ENCODE measurements at places on chromosomes 1 and 21.

DNA sequence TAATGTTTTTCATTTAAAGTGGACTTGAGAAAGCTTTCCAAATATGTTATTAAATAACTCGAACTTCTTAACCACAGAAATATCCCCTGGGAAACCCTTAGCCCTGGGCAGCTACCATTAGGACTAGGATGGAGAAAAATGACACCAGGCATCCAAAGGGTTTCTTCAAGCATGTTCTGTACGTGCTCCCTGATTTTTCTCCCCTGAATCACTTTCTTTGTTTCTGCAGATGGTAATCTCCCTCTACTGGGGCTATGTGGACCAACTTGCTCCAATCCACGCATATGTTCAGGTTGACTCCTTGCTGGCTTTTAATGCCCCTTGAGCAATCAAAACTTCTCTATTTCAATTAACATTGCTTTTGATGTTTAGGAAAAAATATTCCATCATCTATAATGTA, 312.7 kb upstream of the C1orf87 start:
- no peak for DNase-seq

DNA sequence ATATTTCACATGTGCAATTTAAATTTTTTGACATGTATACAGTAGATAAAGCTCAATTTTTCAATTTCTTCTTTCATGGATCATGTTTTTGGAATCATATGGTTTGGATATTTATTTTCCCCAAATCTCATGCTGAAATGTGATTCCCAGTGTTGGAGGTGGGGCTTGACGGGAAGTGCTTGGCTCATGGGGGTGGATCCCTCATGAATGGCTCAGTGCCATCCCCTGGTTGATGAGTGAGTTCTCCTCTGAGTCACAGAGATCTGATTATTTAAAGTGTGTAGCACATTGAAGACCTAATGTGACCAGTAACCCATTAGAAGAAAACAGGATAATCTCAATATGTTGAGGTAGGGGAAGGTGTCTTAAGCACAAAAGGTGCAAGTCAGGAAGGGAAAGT, 9.1 kb upstream of the IFI16 start:
- DNase-seq: no peak

GRCh38 chr1:184194236-184194635, 142.7 kb downstream of the TSEN15 start:
- no peak for DNase-seq

- no peak for DNase-seq
These were observed 102.1 kb downstream of the SLC30A10 start for GRCh38 chr1:219826290-219826689.

GRCh38 chr1:209672705-209673630, 2.2 kb upstream of the G0S2 start:
- no peak for DNase-seq

GRCh38 chr1:8985915-8986813, 40.1 kb downstream of the SLC2A7 start:
- DNase-seq: no peak

DNA sequence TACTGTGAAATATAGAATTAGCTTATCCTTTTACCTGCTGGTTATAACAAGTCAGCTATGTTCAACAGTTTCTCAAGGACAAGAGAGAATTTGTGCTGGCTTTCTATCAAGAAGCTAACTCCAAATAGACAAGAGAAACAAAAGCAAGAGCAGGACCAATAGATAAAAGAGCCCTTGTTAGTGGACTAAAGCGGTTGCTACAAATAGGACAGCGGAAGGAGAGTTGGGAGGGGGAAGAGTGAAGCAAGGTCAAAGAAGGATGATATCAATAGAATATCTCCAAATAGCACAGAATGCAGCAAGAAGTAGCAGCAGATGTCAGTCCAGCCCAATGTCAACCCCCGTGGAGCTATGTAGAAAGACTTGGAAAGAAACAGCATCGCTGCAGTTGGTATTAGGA, 53.0 kb upstream of the AKT3 start:
- DNase-seq: no peak

DNA sequence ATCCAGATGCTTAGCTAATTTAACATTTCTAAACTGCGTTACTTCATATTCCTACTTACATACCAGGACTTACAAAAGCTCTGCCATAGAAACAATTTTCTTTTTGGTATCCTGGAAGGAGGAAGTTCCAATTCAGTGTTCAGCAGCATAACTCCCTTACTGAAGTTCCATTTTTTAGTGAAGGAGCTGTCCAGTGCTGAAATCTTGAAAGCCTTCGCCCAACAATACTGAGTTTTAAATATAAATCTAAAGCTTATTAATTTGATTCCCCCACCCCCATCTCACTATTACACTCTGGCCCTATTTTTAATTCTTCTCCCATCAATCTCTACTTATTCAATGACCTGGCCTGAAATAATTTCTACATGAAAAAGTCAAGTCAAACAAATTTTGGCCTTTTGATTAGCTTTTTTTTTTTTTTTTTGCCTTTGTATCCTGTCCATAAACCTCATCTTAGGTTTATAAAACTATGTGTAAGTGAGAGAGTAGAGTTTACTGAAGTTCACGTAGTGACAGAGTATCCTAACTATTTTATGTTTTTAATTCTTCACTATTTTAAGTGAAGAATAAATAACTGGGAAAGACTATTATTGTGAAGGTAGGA, 323.0 kb upstream of the PLD5 start:
- no peak for DNase-seq

GRCh38 chr1:18300376-18300775, 180.4 kb upstream of the KLHDC7A start:
- DNase-seq: no peak

DNA sequence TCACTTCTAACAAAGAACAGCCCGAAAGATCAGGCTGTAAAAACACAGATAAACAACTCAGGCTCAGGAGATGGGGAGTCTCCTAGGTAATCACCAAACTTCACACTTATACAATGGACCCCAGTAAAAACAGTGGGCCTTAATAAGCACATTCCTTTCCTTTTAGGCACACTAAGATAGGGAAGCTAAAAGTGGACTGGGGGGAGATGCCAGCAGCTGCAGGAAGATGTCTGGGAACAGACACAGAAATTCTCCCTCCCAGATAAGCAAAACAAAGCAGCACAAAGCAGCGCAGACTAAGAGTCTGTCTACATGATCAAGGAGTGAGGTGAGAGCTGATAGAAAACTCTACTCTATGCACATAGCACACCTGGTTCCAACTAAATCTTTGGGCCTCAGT, 29.0 kb upstream of the CTBS start:
- no peak for DNase-seq

- no peak for DNase-seq
These were observed 2.8 kb upstream of the CASQ2 start for GRCh38 chr1:115771094-115771846.

DNA sequence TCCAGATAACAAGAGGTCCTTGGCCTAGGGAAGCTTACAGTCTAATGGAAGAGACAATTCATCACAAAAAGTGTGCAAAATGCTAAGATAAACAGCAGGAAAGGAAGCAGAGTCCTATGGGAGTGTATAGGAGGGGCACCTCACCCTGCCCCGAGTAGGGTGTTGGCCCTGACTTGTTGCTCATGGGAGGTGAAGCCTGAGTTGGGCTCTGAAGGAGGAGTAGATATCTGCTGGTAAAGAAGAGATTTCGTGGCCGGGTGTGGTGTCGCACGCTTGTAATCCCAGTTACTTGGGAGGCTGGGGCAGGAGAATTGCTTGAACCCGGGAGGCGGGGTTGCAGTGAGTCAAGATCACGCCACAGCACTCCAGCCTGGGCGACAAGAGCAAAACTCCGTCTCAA, 18.6 kb upstream of the GPR37L1 start:
- DNase-seq: no peak

- DNase-seq: no peak
These were observed 144.5 kb upstream of the DNAH14 start for GRCh38 chr1:224785040-224785328.

DNA sequence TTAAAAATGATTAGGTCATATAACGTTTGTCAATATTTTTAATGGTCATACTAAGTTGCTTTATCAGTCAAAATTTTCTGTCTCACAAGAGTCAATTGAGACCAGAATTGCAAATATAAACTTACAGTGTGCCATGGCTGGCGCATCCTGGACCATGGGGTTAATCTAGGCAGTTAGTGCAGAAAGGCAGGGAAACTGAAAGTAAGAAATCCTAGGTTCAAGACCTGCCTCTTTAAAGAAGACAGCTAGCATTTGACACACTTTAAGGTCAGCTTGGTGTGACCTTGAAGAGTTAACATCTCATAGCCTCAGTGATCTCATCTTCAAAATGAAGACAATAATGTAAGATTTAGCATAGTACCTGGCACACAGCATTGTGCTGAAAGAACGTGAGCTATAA, 210.0 kb upstream of the DAB1 start:
- no peak for DNase-seq

DNA sequence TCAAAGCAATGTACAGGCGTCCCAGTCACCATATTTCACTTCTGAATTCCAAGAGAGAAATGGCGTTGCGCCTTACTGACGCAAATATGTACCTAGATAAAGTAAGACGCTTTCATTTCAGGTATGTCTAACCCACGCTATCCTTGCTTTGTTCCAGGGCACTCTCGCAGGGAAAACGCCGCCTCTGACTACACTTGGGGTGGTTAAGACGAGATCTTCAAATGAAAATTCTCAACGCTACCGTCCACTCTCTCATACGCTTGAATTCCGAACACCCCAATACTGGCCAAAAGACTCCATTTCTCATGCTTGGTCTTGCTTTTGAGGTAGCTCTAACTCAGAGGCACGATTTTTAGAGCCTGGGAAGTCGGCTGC, 736 bp upstream of the ZMPSTE24 start:
- DNase-seq: no peak

DNA sequence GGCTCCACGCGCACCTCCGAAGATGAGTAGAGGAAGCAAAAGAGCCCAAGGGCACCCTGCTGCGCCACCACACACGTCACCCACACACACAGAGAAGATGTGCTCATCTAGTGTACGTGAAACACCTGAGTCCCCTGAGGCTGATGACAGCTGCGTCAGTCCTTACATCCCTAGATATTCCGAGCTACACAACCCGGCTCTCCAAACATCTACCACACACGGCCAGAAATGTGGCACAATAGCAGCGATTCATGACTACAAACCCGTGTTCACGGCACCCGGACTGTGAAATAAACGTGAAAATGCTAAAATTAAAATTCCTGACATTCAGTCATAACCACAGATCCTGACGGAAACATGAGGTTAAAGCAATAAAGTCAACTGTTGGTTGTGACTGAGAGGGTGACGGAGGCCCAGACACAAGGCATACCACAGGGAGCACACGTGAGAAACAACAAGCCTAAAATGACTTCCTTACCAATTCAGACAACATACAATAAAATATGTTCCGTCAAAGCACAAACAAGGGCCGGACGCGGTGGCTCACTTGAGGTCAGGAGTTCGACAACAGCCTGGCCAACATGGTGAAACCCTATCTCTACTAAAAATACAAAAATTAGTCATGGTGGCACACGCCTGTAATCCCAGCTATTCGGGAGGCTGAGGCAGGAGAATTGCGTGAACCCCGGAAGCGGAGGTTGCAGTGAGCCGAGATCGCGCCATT, 7.3 kb downstream of the SSU72 start:
- no peak for DNase-seq

DNA sequence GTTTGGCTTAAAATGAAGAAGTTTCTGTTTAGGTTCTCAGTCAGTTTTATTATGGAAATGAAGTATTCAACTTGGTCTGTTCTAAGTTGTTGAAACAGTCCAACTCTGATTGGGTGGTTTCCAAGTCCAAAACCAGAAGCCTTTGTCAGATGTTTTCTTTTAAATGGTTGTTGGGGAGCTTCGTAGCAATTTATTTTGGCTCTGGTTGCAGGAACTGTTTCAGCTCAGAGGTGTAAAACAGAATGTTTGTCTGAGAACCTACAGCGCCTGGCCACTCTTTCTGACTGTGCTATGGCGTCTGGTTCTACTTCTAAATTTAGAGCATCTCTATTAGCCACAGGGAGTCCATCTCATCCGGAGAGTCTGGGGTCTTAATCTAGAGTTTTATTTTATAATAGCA, 582.6 kb upstream of the TMPRSS15 start:
- no peak for DNase-seq

DNA sequence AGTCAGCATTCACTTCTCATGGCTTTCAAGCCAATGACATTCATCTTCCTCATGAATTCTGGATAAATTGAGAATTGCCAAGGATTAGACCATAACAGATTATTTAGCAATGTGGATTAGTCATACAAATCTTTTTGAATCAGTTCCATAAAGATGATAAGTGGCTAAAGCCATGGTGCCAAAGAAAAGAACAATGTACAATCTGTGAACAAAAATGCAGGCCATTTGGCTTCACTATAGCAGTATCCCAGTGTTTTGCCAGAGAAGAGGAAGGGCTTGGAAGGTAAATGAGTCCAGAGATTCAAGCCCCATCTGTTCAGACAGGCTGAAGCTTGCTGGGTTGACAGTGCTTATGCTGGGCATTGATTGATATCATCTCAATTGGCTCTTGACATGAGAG, 376.4 kb upstream of the LRRC7 start:
- DNase-seq: no peak

- no peak for DNase-seq
These were observed 56.3 kb downstream of the ITGB3BP start for GRCh38 chr1:63466759-63467158.

- no peak for DNase-seq
These were observed 13.9 kb upstream of the KIF14 start for GRCh38 chr1:200634261-200635122.

DNA sequence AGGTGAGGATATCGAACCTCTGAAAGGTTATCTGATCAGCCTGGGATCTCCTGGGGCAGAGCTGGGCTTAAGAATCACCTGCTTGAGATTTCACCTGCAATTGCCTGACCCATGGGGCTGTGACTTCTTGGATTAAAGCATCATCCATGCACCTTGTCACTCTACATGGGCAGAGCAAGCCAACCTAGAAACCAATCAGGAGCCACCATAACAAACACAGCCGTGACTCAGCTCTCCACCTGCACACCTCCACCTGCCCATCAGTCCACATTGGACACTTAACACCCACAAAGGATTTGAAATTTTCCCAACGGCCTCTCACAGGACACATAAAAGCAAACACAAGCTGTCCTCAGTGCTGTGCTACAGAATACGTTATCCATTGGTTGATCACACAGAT, 35.1 kb upstream of the ETS2 start:
- DNase-seq: no peak

- no peak for DNase-seq
These were observed 52.8 kb downstream of the PTGER3 start for GRCh38 chr1:70994753-70995268.

GRCh38 chr1:170776777-170777176, 112.8 kb downstream of the PRRX1 start:
- DNase-seq: no peak

DNA sequence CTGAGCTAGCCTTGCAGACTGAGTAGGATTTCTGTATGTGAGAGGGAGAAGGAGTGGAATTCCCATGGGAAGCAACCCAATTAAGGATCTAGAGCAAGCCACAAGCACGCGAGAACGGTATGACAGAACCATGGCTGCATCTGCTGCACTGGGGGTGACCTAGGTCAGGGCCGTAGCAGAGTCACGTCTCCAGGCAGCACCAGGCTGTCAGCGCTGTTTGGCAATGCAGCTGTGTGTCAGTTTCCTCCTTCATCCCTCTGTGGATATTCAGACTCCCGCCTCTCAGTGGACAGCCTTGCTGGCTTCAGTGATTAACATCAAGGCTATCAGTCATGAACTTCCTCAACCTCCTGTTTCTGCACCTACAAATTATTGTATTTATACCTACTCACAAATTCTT, 118.1 kb upstream of the PPP2R5A start:
- DNase-seq: no peak

GRCh38 chr1:25477448-25478034, 46.8 kb downstream of the MACO1 start:
- DNase-seq: no peak

GRCh38 chr1:10775763-10776162, 20.7 kb downstream of the CASZ1 start:
- DNase-seq: no peak

- no peak for DNase-seq
These were observed 743 bp downstream of the PHF13 start for GRCh38 chr1:6614019-6614928.
